ENCODE measurements at places on chromosomes 11 and 22.

GRCh38 chr22:35452351-35452781 is 52.4 kb downstream of the MCM5 start:
- no peak for DNase-seq

- no peak for DNase-seq
These were observed 175.7 kb upstream of the API5 start for GRCh38 chr11:43135966-43136534.

- DNase-seq = no peak
These were observed 89.1 kb upstream of the NTM start for GRCh38 chr11:131281316-131281715.

- DNase-seq = no peak
These were observed 90.3 kb downstream of the C11orf87 start for GRCh38 chr11:109512249-109512648.

DNA sequence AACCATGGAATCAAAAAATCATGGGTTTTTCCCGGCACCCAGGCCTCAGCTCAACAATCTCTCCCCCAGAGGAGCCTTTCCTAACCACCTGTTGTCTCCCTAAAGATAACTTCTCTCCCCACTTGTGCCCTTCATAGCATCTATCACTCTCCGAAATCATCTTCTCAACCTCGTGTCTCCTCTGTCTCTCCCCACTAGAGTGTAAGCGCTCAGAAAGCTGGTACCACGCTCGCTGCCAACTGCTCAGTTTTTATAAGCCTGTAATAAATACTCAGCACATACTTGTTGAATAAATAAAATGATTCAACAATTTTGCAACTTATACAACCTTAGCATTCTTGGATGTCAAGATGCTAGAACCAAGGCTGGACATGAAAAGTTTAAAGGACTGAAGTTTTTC is 185.2 kb downstream of the BCR start:
- DNase-seq = no peak

DNA sequence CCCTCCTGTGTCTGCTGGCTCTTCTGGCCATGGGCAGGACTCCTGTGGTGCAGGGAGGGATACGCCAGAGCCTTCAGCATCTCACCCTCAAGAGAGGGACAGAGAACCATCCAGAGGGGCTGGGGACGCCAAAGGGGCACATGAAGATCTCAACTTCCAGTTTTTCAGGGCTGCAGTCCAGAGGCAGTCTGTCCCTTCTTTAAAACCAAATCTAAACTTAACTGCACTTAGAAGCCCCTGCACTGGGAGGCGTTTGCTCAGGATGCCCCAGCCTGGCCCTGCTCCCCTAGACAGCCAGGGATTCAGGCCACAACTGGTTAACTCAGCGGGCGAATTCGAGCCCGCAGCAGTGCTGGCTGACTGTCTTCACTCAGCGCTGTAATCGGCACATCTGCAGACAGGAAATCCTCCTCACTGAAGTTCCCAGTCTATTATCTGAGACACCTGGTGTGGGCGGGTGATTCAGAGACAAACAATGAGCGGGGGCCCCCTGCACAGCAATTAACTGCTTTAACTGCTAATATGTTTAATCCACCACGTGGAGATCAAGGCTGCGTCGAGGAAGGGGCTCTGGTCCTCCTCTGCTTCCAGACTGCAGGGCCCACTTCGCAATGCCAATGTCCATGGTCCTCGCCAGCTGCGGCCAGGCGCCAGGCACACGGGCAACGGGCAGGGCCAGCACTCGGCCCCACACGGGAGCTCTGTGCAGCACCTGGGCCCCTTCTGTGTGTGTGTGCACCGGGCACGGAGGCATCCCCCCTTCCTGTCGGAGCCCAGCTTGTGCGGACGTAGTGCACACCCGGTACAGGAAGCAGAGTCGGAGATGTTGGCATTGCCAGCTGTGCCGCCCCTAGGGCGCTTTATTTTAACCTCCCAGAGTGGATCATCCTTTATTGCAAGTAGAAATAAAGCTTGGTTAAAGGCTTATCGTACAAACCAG is 36.9 kb upstream of the GNB1L start:
- DNase-seq = no peak

- no peak for DNase-seq
These were observed 28.5 kb downstream of the MN1 start for GRCh38 chr22:27772984-27773498.

GRCh38 chr11:126603486-126603885 is 248.0 kb downstream of the ST3GAL4 start:
- DNase-seq = no peak

GRCh38 chr11:70477609-70478008 is 79.3 kb downstream of the CTTN start:
- DNase-seq = no peak

- no peak for DNase-seq
These were observed 28.0 kb downstream of the ADA2 start for GRCh38 chr22:17191163-17191784.

GRCh38 chr11:73912026-73912425 is 35.2 kb downstream of the PAAF1 start:
- DNase-seq = no peak

All from Calu3 (cell line).